ENCODE measurements at places on chromosomes 12 and 14. TPM values are rescaled to one million over a fixed set of nuclear protein-coding genes. Genes with fewer than 3 reads are reported as not detected.

DNA sequence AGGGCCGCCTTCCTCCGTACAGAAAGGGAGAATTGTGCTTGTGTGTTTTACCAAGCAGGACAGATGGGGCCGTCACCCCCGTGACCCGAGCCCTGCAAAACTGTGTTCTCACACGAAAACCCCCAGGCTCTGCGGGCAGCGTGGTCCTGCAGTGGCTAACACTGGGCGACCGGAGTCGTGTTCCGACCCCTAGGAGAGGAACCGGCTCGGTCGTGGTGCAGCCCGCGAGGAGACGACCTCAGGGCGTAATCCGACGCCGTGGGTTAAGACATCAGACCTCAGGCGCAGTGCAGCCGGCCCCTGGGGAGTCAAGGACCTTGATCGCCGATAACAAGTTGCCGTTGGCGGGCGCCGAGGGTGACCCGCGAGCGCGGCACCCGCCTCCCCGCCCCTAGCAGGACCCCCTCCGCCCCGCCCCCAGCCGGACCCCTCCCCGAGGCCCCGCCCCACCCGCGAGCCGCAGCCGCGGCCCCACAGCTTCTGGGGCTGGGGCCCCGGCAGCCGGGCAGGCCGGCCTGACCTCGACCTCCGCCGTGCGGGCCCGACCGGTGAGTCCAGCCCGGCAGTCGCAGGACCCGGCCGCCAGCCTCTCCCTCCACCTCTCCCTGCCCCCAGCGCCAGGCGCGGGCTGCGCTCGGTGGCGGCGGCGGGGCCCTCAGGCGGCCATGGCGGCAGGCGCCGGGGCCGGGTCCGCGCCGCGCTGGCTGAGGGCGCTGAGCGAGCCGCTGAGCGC, at the start of gene CHPT1:
Gene CHPT1, plus strand, starts transcription at position 444 of the 733 bp plus-strand sequence. Its CDS starts 222 bp downstream, at position 666.
- DNase-seq = no peak

The SLC7A8 gene
- 0.90 TPM for total RNA-seq

GRCh38 chr12:100564090-100564489, 9.4 kb upstream of the GAS2L3 start:
- no peak for DNase-seq

DNA sequence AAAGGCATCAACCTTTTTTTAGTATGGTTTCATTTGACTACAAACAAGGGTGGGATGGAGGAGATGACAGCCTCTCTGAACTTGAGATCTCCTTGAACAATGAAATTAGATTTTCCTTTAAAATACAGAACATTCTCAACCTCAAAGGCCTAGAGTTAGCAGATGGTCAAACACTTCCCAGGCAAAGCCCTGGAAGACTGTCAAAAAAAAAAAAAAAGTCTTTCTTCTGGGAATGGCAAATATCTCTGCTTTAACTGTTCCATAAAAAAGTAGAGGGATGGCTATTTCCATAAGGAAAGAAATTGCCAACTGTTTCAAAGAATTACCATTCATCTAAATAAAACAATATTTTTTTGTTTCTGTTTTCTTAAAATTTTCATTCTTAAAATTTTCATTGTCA, 870.8 kb downstream of the GALC start:
- DNase-seq = no peak

DNA sequence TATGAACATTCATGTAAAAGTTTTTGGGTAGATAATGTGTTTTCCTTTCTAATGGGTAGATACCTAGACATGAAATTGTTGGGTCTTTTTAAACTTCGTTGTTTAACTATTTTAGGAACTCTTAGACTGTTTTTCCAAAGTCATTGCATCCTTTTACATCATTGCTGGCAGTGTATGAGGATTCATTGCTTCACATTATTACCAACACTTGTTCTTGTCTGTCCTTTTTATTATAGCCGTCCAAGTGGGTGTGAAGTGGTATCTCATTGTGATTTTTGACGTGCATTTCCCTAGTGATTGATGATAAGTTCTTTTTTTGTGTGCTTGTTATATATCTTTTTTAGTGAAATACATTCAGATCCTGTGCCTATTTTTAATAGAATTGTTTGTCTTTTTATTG, 39.4 kb downstream of the USP15 start:
- DNase-seq = no peak

The GLS2 gene
- 1.3 TPM for total RNA-seq
